ENCODE measurements at places on chromosomes 16 and 17.

GRCh38 chr17:1713878-1714426, 3.8 kb upstream of the TLCD2 start:
- no peak for DNase-seq

DNA sequence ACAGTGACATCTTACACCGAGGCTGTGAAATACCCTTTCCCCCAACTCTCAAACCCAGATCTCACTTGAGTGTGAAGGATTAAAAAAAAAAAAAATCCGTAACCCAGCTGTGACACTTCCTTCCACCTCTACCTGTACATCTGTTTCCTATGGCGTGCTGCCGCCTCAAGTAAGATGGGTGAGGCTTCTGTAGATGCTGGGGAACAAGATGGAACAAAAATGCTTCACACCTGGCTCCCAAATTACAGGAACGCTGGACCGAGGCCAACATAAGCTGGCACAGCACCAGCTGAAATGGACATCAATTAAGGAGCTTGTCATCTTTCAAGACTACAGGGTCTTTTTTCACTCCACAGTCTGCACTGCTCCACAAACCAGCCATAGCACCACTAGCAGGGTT, 95.9 kb downstream of the HIC1 start:
- DNase-seq, result no peak

GRCh38 chr17:27807567-27808470, 7.5 kb upstream of the NOS2 start:
- DNase-seq, result peak; percentile 30

DNA sequence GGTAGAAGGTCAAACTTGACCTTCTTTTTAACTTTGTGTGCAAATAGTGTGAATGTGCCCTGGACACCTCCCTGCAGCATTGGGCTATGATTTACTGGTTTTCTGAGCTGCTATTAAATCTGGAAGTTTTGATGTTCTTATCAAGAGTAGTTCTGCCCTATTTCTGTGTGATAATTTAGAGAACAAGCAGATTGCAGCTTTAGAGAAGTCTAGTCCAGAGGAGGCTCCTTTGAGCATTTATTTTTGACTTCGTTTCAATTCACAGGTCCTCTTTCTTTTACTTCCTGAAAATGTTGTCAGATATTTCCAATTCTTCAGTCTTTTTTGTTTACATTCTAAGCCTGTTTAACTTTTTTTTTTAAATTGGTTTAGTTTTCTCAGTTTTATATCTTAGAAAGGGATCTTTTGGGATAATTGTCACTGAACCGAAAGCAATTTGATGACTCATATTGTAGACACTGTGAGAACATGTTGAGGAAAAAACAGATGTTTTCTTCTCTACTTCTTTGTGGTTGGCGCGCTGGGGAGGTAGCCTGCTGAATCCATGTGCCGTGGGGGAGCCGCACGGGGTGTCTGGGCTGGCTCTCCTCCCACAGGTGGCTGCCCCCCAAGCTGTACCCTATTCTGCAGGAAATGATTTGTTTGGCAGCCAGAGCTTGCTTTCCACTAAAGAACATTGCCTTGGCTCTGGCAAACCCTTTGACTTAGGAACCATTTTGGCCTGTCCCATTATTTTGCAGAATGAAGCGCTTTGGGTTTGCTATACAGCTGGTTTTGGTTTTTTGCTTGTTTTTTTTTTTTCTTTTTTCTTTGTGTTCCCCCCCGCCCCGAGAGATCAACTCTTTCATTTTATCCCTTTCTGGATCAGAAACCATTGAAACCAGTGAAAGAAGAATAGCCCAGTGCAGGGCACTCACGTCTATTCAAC, 53.4 kb downstream of the MFSD11 start:
- DNase-seq, result no peak

- no peak for DNase-seq
These were observed 23.1 kb downstream of the LITAFD start for GRCh38 chr16:8905168-8905762.

GRCh38 chr16:46911038-46911437, 26.9 kb downstream of the GPT2 start:
- no peak for DNase-seq

DNA sequence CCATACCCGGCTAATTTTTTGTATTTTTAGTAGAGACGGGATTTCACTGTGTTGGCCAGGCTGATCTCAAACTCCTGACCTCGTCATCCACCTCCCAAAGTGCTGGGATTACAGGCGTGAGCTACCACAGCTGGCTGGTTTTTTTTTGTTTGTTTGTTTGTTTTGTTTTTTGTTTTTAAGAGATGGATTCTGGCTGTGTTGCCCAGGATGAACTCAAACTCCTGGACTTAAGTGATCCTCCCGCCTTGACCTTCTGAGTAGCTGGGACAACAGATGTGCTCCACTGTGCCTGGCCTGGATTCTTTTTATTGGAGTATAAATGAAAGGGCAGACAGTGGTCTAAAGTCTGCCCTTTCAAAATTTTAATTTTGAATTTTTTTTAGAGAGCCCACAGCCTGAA, 44.7 kb downstream of the FOXK2 start:
- DNase-seq, result no peak

GRCh38 chr17:7019367-7019766, 3.5 kb upstream of the BCL6B start:
- DNase-seq, result no peak

GRCh38 chr16:24117680-24118079, 138.5 kb upstream of the CACNG3 start:
- DNase-seq, result no peak

DNA sequence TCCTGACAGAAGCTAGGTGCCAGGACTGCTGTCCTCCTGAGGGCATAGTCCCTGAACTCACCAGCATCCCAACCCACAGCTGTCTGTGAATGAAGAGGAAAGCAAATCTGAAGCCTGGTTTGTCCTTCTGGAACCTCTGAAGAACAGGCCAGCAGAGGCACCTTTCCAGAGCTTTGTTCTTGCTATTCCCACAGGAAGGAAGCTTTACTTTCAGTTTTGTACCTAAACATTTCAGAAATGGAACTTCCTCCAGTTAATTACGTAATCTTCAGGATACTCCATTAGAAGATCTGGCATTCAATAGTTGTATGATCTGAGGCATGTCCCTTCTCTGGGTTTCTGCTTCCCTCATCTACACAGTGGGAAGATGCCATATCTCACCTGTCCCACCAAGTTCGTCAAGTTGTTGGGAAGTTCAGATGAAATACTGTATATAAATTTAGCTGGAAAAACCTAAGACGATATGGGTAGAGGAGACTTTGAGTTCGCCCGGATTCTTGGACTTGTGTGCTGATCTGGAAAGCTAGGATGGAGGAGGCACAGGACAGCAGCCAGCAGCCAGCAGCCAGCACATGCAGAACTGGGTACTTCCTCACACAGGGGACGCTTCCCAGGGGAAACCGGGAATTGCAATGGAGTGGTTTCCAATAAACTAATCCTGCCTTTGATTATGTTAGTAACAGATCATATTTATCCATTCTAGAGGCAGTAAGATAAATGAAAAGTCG, 22.4 kb downstream of the NXPH3 start:
- no peak for DNase-seq

DNA sequence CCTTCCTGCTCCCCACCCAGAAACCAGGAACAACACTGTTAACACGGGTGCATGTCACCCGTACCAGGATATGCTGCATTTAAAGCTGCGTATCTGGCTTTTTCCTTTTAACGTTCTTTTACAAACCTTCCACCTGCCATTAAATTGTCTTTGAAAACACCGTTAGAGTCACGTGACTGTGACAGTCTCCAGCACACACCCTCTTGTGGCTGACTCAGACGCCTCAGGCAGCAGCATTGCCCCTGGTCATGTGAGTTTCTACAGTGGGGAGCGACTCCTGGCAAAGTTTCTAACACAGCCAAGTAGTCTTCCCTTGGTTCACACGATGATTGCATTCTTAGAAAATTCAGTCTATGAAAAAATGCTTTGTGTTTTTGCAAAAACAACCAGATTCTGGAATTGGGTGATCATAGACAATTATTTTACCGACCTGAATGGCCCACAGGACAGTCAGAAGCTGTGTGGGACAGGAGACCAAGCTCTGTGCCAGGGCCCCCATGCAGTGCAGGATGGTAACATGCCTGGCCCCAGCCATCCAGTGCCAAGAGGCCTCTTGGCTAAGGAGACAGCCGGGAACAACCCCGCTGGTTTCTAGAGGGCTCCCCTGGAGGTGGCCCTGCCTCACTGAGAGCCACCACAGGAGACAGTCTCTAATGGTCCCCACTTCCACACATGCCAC, 199.1 kb downstream of the KATNIP start:
- DNase-seq, result no peak

GRCh38 chr17:63837962-63838600, 4.4 kb downstream of the SMARCD2 start:
- no peak for DNase-seq

DNA sequence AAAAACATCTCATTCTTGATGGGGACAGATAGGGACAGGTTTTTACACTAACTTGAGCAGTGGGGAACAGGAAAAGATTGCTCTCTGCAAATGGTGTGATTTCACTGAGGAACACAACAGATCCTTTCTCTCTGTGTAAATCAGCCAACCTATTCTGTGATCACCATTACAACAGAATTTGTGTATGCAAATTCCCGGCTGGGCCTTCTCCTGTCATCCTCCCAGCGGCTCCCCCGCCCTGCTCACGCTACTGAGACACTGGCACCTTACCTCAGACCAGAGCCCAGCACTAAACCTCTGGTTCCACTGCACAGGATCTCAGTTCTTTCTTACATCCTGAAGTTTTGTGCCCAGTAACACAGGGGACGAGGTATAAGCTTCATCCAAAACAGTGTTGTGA, 97.0 kb upstream of the FA2H start:
- DNase-seq, result no peak

DNA sequence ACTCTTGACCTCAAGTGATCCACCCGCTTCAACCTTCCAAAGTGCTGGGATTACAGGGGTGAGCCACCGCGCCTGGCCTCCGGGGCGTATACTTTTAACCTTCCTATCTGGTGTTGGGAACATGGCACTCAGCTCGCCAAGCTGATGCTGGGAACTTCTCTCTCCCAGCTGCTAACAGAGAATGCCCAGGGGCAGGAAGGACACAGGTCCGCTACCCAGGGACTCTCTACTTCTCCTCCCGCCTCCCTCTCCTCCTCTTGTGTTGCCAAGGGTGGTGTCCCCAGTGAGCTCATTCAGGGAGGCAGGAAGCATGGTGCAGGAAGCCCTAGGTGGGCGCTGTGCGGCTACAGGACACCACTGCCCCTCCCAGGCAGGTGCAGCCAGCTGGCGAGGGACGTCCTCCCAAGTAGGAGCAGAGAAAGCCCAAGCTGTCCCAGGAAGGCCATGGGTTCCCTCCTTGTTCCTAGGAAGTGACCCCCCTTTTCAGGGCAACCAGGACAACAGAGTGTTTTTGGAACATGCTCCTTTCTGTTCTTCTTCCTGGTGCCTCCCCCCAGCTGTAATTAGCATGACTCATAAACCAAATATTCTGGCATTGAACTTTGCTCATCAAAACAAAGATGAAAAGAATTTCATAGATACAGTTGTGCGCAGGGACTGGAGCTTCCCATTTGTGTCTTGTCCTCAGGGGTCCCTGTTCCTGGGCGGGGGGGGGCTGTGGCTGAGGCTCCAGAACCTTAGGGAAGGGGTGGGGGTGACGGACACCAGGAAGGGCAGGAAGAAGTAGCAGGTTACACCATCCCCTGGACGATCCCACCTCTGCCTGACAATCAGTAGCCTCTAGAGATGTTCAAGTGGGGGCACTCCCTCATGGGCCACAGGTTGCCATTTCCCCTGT, 2.7 kb downstream of the C1QTNF1 start:
- DNase-seq, result no peak

- no peak for DNase-seq
These were observed 25.9 kb downstream of the GRIN2C start for GRCh38 chr17:74833501-74834377.

DNA sequence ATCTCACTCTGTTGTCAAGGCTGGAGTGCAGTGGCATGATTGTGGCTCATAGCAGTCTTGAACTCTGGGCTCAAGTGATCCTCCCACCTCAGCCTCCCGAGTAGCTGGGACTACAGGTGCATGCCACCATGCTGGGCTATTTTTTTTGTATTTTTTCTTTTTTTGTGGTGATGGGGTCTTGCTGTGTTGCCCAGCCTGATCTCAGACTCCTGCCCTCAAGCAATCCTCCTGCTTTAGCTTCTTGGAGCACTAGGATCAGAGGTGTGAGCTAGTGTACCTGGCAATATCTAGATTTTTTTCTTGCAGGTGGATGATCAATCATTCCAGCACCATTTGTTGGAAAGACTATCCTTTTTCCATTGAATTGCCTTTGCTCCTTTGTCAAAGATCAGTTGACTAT, 52.8 kb upstream of the IL34 start:
- no peak for DNase-seq

- DNase-seq, result no peak
These were observed 66.7 kb upstream of the TANC2 start for GRCh38 chr17:62899361-62899760.

GRCh38 chr16:67910158-67910557, 17.1 kb downstream of the PSKH1 start:
- no peak for DNase-seq

DNA sequence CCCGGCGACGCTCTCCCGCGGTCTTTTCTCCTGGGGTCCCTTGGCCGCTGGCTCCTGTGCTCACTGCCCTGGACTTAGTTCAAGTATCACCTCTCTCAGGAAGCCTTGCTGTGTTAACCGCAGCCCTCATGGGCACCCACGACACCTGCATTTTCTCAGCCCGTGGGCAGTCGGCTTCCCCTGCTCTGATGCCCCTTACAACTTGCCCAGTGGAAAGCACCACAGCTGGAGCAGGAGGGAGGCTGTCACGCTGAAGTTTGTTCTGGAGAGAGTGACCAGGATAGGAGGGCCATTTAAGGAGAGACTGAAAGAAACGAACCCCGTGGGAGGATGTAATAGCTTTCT, 395 bp downstream of the STXBP4 start:
- DNase-seq, result no peak

- peak; percentile 11 for DNase-seq
These were observed 14.2 kb downstream of the POLR3K start for GRCh38 chr16:38941-39892.

GRCh38 chr16:21101631-21102420, 48.8 kb downstream of the DNAH3 start:
- DNase-seq, result no peak

DNA sequence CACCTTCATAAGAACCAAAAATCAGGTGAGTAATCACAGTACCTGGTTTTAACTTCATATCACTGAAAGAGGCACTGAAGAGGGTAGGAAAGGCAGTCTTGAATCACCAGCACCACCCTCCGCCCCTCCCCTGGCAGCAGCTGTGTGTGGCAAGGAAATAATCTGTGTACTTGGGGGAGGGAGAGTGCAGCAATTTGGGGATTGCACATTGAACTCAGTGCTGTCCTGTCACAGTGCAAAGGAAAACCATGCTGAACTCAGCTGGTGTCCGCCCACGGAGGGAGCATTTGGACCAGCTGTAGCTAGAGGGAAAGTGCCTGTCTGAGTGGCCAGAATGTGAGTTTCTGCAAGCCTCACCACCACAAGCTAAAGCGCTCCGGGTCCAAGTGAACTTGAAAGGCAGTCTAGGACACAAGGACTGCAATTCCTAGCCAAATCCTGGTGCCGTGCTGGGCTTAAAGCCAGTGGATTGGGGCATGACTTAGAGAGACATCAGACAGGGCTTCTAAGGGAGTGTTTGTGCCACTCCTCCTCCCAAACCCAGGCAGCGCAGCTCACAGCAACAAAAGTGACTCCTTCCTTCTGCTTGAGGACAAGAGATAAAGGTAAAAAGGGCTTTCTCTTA, 39.7 kb upstream of the ALDH3A1 start:
- no peak for DNase-seq

GRCh38 chr17:72984926-72985325, 107.6 kb downstream of the SLC39A11 start:
- no peak for DNase-seq

- DNase-seq, result peak; percentile 45
These were observed 4.7 kb upstream of the MMP15 start for GRCh38 chr16:58020628-58021521.

GRCh38 chr16:50884066-50884860, 142.4 kb downstream of the CYLD start:
- DNase-seq, result no peak

- DNase-seq, result peak; percentile 40
These were observed 8.1 kb upstream of the FLYWCH2 start for GRCh38 chr16:2874912-2875362.
